Lower leg skin (tissue), 4 donors: ENCODE measurements at places on chromosomes 2 and 18.
A peak's percentile ranks its signal among the peaks of the same experiment; 100 is the strongest.

- no peak for DNase-seq
These were observed 1024.7 kb upstream of the PIK3C3 start for GRCh38 chr18:40930211-40930882.

- DNase-seq, result no peak
These were observed 4.8 kb upstream of the SNED1 start for GRCh38 chr2:240993446-240994170.

GRCh38 chr2:128755695-128756364 lies 437.2 kb upstream of the HS6ST1 start:
- no peak for DNase-seq

- DNase-seq, result no peak
These were observed 148.0 kb upstream of the KCTD1 start for GRCh38 chr18:26696308-26696707.

DNA sequence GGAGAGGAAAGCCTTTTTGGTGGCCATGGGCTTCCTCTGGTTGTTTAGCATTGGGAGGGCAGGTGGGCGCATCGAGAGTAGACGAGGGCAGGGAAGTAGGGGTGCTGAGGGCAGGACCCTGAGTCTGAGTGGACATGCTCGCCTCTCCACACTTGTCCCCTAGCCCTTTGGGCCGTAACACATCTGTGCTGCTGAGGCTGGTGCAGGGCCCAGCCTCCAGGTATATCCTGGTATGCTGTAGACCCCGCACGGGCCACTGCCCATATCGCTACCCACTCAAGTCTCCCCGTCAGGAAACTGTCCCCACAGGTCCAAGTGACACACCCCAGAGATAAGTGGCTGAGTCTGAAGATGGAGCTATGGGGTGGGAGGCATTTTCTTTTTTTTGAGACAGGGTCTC lies 13.7 kb upstream of the CCDC74B start:
- DNase-seq, result no peak

- DNase-seq, result no peak
These were observed 6.7 kb downstream of the CAVIN2 start for GRCh38 chr2:191839918-191840804.

DNA sequence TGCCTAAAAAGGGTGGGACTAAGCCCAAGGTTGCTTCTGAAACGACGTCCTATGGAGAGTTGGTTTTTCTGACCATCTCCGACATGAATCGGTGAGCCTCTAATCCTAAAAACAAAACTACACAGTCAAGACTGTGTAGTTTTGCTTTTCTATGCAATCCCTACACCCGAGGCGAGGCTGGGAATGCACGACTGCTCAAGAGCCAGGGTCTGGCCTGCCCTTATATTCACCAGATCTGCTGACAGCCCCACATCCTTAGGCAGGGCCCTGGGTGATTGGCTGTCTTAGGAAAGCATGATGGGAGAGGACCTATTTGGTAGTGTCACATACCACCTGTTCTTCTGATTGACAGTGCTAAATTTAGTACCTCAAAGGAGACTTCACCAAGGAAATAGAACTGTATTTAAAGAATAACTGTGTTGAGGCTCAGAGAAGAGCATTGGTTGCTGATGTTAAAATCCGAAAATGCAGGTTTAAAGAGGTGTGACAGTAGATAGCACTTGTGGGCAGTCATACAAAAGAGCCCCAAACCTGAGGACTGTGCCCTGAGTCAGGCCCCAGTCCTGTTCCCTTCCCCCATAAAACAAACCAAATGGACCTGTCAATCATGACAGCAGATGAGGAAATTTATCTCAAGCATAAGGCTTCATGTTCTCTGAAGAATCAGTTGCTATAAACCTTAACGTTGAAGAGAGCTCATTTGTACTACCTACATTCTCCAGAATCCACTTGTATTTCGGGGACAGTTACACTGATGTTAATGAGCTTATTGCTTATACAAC lies at the start of gene TTN:
Gene TTN (minus strand): TSS at position 197 of the 782 bp plus-strand sequence. CDS start 2,781 bp downstream, outside the sequence.
- no peak for DNase-seq

DNA sequence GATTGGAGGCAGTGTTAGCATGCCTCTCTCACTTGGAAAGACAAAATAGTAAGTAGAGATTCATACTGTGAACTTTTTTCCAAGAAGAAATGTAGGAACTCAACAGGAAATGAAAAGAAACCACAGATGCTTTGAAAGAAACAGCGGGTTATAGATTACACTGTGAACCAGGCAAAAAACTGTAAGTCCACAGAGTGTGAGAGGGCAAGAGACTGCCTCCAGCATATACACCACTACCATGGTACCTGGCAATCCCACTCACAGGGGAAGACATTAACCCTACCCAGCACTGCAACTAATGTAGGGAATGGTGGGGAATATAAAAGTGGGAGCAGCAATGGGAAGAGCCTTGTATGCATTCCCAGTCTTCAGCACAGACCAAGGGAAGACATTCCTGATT lies 150.6 kb upstream of the GALNT5 start:
- DNase-seq, result no peak

DNA sequence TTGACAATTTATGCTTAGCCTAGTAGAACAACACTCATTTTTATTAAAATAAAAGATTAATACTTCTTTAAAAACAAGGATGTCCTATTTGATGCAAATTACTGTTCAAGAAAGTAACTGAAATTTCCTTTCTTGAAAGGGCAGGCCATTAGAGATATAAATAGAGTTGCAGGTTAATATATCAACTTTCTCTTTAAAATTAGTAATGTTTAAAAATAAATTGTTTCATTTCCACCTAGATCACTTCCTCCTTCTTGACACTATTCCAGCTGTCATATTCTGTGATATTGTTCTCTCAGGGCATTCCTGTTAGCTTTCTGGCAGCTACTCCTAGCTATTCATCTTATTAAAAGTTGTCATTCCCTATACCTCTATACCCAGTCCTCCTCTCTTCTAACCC lies 357.9 kb upstream of the NRP2 start:
- DNase-seq, result no peak

GRCh38 chr2:62254424-62255266 lies 58.7 kb downstream of the B3GNT2 start:
- DNase-seq, result no peak

GRCh38 chr2:26946841-26947784 lies 23.3 kb upstream of the MAPRE3 start:
- DNase-seq, result no peak

DNA sequence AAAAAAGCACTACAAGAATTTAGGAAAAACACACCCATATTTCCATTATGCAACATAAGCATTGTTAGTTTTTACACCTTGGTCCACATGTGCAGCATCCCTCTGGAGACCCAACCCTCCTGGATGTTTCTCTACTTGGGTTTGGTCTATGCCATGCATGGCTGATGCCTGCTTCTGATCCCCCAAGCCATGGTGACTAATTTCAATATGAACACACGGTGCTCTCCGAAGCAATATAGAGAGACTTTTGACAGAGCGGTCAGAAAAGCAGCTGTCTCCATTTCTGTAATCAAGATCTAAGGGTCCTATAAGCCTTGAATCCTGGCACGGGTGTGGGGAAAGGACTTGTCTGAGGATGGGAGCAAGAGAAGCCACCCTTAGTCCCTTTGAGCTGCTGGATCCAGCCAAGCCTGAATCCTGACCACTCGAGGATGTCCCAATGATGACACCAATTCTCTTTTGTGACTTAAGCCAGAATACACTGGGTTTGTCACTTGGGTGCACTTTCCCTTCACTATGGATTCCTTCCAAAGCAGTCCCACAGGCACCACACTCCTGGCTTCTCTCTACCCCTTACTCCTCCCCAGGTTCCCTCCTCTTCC lies 91.5 kb downstream of the ACTR2 start:
- no peak for DNase-seq

DNA sequence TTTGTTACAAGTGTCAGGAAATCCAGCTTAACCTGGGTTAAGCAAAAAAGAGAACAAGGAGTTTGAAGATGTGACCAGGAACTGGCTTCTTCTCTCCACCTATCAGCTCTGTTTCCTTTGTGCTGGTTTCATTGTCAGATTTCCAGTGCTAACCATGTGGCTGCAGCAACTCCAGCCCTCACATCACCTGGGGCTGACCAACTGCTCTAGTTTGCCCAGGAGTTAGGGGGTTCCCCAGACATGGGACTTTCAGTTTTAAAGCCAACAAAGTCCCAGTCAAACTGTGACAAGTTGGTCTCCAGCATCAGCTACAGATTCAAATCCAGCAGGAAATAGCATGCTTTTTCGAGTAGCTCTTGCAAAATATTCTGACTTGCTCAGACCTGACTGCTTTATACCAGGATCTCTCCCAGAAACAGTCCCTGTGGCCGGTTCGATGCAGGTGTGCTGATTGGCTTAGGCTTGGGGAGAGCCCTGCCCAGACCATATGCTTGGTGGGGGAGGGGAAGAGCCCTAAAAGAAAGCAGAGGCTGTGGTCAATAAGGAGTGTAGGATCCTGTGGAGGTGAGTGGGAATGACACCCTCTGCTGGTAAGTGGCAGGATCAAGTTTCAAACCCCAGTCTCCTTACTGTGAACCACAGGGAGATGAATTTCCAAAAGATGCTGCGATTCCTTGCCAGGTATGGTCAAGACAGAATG lies 49.5 kb downstream of the KCNE4 start:
- DNase-seq, result no peak

DNA sequence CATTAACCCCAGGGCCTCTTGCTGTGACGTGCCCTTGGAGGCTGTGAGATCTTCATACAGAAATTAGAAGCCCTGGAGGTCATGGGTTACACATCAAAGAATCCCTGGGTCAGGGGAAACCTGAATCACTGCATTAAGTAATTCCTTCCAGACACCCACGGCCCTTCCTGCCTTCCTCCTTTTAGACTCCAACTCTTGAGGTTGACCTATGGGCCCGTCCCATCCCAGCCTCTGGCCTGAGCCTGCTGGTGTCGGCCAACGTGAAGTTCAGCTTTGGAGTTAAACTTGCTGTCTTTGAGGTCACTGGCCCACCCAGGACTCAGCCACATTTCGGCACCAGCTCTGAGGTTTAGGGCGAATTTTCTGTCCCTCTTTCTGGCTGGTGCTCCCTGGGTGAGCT lies 198.3 kb downstream of the ACKR3 start:
- peak; percentile 70 for DNase-seq

DNA sequence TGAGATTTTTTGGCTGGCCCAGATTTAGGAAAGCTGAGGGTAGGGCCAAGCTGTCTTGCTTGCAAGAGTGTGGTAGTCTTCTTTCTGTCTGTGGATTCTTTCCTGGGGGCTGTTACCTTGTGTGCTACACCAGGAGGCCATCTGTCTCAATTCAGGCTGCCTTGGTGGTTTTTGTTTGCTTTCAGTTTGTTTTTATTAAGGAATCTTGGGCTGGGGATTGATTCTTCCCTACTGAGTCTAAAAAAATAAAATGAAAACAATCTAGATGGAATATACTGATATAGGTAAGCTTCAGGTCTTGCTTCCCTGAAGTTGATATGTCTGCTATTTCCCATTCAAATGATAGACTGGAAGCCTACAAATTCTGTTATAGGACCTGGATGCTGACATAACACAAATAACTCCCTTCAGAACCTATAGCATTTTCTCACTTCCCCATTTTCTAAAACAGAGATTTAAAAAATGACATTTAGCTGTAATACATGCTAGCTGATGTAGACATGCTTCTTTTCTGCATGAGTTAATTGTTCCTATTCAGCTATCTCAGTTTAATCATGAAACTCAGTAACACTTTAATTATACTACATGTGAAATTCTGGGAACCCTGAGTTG lies 5.3 kb downstream of the LHCGR start:
- no peak for DNase-seq

DNA sequence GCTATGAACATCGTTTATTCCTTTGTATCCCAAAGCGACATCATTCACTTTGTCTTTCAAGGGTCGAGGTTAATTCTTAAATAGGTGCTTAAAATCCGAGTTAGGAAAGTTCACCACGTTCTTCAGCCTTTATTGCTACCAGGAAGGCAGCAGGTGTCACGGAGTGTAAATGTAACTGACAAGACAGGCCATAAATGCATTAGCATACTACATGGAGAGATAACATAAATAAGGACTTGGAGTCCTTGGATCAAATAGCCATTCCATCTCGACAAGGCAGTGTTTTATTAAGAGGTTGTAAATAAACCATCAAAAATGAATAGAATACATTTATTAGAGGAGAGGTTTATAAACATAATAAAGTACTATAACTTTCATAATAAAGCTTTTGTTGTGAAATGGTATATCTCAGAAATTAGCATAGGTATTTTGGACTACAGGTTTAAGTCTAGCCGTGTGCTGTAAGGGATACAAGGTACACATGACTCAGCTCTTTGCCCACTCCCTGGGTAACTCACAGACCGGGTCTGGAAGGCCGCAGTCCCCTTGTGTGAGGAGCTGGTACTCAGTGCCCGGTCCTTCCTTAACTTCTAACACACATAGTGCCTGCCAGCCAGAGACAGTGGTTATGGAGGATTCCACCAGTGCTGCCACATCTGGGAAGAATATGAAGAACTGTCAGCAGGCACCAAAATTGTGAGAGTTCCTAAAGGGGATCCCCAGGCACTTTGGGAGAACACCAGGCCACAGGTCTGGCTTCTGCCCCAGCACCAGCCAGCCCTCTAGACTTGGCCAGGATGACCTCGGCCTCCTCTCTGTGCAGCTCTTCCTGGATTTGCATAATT lies 29.4 kb downstream of the CAPN13 start:
- peak; percentile 40 for DNase-seq

DNA sequence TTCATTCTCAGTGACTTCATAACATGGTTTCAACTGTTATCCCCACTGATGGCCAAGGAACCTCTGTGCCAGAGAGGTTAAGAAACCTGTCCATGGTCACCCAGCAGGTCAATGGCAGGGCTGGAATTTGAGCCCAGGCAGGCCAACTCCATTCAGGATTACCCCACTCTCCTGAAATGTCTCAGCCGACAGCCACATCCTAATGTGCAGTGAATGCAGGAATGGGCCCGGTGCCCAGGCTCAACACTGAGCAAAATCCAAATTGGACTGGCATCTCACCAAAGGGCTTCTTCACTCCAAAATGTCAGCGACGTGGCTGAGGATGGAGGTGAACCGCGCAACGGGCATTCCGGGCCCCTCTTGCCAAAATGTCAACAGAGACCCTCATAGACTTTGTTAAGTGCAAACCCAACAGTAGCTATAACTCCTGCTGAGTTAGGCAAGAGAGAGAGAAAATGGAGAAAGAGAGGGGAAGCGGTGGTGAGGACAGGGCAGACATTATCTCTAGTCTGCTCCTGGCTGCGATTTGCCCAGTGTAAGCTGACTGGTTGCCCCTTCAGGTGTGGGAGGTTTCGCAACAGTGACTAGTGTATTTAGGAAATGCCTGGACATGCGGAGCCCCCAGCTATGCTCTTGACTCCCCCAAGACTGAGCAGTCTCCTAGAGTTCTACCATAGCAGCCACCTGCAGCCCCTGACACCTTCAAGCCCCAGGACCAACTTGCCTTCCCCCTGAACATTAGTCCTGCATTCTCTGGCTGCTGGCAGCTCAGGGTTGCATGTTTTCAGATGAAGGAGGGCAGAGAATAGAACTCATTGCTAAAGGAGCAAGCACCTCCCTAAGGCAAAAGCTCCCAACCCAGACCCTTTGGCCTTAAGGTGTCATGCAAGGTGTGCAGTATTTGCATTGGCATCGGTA lies 167.7 kb downstream of the ANAPC1 start:
- no peak for DNase-seq

- no peak for DNase-seq
These were observed 1117.7 kb downstream of the CBLN2 start for GRCh38 chr18:71426441-71426840.

- peak; percentile 84 for DNase-seq
These were observed 689.8 kb downstream of the MBD2 start for GRCh38 chr18:53534695-53535094.
